ENCODE measurements at places on chromosomes 6 and 20.

DNA sequence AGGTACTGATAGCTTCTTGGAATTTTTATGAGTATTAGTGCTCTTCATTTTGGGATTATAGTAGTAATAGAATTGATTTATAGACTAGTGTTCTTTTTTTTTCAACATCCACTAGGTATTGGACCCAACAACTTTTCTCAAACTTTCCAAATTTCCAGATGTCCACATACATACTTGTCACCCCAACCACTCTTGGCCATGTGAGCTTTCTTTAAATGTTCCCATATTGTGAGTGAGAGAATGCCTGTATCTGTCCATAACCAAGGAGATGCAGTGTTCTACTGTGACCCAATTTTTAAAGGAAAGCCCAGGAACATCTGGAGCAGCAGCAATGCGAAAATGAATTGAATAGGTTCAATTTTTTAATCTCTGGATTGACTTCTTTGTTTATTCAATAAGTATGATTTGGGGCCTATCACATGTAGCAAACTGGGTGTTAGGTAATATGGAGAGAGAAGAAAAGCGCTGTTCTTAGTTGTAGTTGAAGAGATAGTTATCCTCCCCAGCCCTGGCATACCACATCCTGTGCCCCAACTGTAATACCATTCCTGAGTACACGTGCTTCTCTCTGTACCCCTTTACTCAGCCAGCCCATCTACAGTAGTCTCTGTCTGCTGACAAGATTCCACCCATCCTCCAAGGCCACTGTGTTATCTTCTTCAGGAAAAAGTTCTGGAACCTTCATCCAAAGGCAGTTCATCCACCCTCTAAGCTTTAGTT is 116.8 kb upstream of the SUPT3H start:
- no peak for DNase-seq

GRCh38 chr6:155974811-155975323 is 519.2 kb upstream of the NOX3 start:
- no peak for DNase-seq

- DNase-seq: no peak
These were observed 3.5 kb downstream of the HLA-B start for GRCh38 chr6:31353384-31353945.

DNA sequence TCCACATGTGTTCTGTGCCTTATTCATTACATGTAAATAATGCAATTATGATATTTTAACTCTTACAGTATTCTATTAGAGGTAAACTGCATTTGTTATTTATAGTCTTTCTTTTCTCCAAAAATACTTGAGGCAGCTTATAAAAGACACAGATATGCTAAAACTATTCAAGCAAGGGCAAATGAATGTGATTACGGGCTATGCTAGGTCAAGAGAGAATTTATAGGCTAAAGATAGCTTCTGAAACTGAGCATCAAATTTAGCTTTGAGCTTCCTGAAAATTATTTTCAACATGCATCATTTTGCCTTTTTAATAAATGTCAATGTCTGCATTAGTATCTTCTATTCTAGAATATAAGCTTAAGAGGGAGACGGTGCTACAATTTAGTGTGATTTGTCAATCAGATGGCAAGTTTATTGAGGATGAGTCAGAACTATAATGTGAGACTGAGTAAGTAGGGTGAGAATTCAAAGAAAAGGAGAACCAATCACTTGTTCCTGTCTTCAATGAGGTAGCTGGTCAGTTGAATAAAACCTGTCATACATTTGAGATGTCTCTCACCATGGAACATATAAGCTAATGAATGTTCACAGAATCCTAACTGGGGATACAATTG is 669.4 kb upstream of the CITED2 start:
- DNase-seq: no peak

DNA sequence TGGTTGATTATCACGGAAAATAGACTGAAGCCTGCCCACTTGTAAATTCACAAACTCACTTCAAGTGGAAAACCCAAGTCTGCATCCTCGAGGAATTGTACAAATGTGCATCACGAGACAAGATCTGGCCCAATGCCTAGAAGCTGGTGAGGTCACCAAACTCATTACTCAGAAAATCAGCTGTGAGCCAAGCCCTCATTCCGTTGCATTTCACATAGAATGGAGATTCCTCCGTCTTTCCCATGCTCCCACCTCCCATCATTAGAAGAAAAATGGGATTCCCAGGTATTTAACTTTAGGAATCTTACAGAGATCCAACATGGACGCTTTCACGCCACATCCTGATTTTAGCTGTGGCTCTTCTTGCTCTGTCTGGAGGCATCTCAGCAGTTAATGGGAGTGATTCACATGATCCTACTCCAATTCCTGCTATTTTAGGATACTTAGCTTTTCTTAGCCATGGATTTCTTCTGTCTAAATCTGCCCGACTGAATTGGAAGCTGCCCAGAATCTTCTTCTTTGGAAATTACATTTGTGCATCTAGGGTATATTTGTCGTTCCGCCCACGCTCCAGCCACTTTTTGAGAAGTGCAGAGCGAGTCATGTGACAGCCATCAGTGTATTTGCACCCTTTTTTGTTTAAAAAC is 68.7 kb upstream of the STMND1 start:
- no peak for DNase-seq

DNA sequence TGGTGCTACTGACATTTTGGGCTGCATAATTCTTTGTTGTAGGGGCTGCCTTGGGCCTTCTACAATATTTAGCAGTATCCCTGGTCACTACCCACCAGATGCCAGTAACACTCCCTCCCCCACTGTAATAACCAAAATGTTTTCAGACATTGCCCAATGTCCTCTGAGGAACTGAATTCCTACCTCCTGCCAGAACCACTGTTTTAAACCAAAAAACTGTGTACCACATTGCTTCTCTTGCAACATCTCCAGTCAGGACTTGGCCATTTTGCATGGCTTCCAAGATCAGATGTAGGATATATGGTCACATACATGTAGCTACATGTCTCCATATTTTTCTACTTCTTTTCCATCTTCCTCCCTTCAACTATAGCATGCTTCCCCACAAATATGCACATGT is 97.4 kb upstream of the IFNGR1 start:
- DNase-seq: no peak

GRCh38 chr20:45902199-45902701 is 9.7 kb downstream of the PLTP start:
- DNase-seq: no peak

GRCh38 chr20:24318569-24319352 is 150.7 kb upstream of the SYNDIG1 start:
- no peak for DNase-seq

- DNase-seq: no peak
These were observed 35.4 kb upstream of the E2F3 start for GRCh38 chr6:20366082-20366830.

- no peak for DNase-seq
These were observed 8.3 kb upstream of the RIPOR3 start for GRCh38 chr20:50699688-50700087.

GRCh38 chr20:62846166-62846890 is 15.3 kb downstream of the TCFL5 start:
- DNase-seq: no peak

- no peak for DNase-seq
These were observed 17.1 kb downstream of the NAPB start for GRCh38 chr20:23404196-23404595.

GRCh38 chr6:164021589-164022250 is 607.2 kb downstream of the QKI start:
- no peak for DNase-seq

DNA sequence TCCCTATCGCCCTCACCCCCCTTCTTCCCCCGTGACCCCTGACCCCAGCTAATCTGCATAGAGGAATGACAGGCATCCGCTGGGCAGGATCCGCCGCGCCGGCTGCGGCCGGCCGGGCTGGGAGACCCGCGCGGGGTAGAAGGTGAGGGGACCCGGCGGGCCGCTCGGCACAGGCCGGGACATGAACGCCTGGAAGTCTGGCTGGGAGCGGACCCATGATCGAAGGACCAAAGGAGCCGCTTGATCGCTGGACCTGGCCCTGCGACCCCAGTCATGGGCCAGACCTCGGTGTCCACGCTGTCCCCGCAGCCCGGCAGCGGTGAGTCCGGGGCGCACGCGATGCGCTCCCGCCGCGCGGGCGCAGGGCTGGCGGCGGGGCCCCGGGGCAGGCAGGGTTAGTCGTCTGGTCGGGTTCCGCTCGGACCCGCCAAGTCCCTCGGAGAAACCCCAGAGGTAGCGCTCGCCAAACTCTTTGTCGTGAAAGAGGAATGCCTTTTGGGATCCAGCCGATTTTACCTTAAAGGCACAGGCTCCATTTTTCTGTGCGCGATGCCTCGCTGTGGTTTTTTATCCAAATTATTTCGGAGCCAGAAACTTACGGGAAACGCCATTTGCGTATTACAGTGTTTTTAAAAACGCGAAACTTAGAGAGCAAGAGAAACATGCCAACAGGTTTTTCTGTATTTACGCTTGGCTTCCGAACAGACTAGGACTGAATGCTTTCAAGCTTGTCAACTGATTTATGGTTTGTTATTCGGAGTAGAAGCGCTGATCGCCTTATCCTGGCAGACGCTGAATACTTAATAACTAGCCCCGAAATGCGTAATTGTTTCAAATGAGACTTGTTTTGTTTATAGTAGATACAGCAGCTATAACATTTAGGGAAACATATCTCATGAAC is at the start of gene PHACTR2:
PHACTR2 (plus strand) TSS at position 75 of the 901 bp plus-strand sequence; CDS start at position 274, 199 bp downstream.
- peak; percentile 62 for DNase-seq

GRCh38 chr6:155520078-155520477 is 64.4 kb upstream of the NOX3 start:
- no peak for DNase-seq

DNA sequence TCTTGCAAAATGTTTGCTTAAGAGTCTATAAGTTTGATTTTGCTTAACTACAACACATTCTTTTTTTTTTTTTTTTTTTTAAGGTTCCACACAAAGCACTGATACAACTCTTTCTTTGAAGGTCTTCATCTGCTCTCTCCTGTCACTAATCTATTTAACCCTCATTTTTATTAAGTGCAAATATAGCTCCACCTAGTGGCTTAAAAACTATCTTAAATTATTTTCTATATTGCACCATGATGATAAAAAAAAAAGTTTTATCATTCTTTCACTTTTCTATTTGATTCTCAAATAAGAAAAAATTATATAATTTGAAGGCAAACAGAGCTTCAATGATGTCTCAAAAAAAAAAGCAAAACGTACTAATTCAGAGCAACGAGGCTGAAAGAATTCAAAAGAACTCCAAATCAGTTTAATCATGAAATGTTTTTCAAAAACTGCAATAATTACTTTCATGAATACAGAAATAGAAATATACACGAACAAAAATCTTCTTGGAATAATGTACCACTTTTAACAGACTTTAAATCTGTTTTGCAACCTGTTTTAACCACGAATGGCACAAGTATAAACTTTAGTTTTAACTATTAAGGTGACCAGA is 12.8 kb downstream of the ESF1 start:
- DNase-seq: no peak

GRCh38 chr20:12217382-12217781 is 299.7 kb downstream of the BTBD3 start:
- DNase-seq: no peak

- DNase-seq: peak; percentile 8
These were observed 178.8 kb downstream of the SMOC2 start for GRCh38 chr6:168619560-168620314.

- no peak for DNase-seq
These were observed 1.7 kb upstream of the KIZ start for GRCh38 chr20:21124190-21124589.

GRCh38 chr6:96925290-96925687 is 761 bp downstream of the KLHL32 start:
- DNase-seq: no peak

DNA sequence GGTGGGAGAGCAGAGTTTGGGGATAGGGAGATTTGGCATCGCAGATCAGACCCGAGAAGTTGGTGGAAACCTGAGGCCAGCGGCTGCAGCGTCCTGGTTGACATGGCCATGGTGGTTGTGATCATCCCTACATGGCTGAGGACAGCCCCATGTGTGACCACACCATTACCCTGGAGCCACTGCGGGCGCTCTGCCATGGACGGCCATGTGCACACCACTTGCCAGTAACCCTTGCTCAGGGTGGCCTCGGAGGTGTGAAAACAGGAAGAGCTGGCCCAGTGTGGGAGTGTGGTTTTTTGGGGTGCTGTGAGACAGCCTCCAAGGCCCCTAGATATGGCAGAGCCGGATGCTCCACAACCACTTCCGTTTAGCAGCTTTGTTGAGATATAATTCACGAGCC is 64.4 kb downstream of the TMEM242 start:
- no peak for DNase-seq

GRCh38 chr6:20200761-20201630 is 11.3 kb downstream of the MBOAT1 start:
- no peak for DNase-seq

DNA sequence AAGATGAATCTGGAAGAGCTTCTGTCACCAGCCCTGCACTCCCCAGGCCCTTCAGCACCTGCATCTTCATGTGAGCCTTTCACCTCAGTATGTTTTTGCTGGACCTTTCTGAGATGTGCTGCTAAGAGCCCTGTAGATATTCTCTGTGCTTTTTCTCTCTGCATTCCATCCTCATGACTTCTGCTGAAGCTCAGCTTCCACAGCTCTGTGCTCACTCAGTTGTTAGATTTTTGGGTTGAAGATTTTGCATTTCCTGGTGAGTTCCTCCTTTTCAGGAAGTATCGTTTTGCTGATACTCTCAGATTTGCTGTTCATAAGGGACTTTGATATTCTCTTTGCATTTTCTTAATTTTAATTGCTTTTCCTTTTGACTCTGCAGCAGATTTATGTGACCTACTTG is 18.3 kb downstream of the KIAA1586 start:
- no peak for DNase-seq

- no peak for DNase-seq
These were observed 64.3 kb upstream of the PAK5 start for GRCh38 chr20:9903048-9903655.

DNA sequence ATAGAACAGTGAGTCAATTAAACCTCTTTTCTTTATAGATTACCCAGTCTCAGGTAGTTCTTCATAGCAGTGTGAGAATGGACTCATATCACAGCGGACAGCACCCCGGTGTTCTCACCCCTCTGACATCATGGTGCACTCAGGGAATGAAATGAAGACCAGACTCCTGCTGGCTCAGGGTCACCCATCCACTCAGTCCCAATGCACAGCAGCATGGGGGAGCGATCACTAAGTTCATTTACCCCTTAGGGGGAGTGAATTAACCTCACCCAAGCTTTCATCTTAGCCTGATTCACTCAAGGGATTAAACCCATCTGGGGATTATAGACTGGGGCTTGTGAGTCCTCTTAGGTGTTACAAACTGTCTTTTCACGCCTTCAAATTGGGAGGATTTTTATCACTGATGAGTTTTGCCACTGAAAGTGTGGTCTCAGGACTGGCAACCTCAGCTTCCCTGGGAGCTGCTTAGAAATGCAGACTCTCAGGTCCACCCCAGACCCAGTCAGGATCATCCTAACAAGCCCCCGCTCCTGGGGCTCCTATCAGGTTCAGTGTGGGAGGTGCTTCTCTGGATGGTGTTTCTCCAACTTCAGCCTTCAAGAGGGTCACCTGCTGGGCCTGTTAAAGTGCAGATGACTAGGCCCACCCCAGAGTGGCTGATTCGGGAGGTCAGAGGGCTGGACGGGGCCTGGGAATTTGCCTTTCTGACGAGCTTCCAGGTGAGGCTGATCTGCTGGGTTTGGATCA is 44.3 kb upstream of the FRMD1 start:
- no peak for DNase-seq

- DNase-seq: peak; percentile 75
These were observed 169.3 kb upstream of the ZNF337 start for GRCh38 chr20:25865715-25866656.

Measured in activated naive CD8-positive, alpha-beta T cell treated with anti-CD3 and anti-CD28 coated beads for 36 hours (primary cell).